CD4-positive, alpha-beta memory T cell (primary cell): ENCODE measurements at places on chromosomes 4 and X.
A peak's percentile ranks its signal among the peaks of the same experiment; 100 is the strongest.

GRCh38 chr4:137956256-137956655, 285.9 kb downstream of the SLC7A11 start:
- no peak for DNase-seq

GRCh38 chr4:84887824-84888223, 78.7 kb downstream of the WDFY3 start:
- no peak for DNase-seq

DNA sequence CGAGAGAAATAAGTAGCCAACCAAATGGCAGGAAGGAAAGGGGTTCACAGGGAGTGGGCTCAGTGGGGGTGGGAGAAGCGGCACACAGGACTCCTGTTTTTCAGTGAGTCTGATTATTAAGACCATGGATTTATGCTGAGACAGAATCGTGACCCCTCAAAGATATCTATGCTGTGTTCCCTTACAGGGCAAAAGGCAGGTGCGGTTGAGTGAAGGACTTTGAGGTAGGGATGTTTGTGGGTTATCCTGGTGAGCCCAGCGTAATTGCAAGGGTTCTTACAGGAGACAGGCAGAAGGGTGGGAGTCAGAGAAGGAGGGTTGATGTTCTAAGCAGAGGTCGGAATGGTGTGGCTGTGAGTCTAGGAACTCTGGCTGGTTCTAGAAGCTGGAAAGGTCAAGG, 73.0 kb downstream of the EVC start:
- DNase-seq = no peak

GRCh38 chrX:142804085-142804484, 221.6 kb upstream of the SPANXN4 start:
- no peak for DNase-seq

DNA sequence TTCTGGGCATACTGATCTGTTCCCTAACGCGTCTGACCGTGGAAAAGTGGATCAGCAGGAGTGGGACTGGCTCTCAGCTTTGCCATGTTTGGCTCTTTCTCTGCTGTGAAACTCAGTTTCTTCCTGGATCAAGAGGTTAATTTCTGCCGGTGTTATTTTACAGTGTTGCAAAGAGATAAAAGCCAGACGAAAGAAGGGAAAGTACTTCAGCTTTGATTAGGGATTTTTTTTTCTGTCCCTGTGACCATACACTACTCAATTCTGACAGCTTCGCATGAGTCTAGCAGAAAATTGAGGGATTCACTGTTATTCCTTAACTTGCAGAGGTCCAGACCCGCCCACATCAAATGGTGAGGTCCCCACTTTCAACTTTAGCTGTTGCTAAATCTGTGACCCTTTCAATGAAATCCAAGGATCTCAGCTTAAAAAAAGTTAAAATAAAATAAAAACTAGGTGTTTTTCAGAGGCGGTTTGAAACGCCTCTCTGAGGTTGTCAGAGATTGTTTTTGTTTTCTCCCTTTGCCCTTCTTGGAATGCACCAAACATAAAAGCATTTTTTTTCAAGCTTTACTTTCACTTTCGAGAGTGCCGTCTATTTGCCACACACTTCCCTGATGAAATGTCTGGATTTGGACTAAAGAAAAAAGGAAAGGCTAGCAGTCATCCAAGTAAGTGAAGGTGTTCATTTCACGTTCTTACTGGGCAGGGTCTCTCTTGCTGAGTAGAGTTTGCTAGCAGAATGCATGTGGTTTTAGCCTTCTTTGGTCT, at the start of gene TLR3:
TLR3 (plus strand) TSS at position 576 of the 768 bp plus-strand sequence. CDS start 7,464 bp downstream, outside the sequence.
- peak; percentile 24 for DNase-seq

GRCh38 chr4:46945062-46945461, 36.0 kb upstream of the COX7B2 start:
- no peak for DNase-seq

GRCh38 chr4:7904952-7905915, 34.4 kb downstream of the AFAP1 start:
- no peak for DNase-seq

DNA sequence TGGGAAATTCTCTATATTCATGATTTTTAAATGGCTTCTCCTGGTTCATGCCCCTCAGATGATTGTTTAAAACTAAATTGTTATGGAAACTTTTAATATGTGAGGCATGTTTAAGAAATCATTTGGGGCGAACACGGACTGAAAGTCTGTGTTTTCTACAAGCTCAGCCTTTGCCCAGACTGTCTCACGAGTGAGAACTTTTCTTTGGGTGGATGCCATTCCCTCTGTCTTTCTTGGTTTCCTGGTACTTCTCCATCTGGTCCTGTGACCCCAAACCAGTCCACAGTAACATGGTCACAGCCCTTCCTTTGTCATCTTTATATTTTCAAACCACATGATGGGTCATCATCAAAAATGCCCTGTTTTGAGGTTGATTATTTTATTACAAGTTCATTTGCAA, 186.6 kb upstream of the GNPDA2 start:
- DNase-seq = no peak

DNA sequence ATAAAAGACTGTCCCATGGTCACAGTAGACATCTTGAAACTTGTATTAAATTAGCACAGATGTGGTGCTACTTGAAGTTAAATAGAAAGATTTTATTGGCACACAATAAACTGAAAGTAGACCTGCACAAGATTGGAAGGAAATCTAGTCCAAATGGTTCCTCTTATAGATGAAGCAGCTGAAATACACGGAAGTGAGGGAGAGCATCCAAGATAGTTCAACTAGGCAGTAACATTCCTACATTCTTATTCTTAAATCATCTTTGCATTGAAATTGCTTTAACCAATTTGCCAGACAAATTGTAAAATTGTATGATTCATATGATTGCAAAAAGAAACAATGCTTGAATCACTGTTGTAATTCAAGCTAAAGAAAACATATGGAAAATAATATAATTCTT, 87.6 kb upstream of the VCX3B start:
- no peak for DNase-seq

- DNase-seq = no peak
Measured at GRCh38 chr4:107838861-107839565, 14.3 kb downstream of the SGMS2 start.

DNA sequence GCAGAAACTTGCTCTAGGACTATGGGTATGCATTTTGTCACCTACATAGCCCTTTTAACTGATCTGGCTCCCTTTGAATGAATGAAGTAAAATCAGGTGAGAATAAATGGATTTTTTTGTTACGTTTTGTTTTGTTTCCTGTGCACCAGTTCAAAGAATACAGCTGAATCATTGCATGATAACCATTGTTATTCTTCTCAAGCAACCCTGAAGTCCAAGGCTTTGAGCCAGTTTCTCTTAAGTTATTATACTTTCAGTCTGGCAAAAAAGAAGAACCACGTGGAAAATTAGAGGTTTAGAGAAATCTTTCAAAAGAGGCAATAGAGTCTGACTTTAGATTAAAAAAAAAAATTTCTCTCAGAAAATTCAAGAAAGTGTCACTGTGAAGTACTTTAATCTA, 398.6 kb upstream of the TECRL start:
- DNase-seq = no peak

DNA sequence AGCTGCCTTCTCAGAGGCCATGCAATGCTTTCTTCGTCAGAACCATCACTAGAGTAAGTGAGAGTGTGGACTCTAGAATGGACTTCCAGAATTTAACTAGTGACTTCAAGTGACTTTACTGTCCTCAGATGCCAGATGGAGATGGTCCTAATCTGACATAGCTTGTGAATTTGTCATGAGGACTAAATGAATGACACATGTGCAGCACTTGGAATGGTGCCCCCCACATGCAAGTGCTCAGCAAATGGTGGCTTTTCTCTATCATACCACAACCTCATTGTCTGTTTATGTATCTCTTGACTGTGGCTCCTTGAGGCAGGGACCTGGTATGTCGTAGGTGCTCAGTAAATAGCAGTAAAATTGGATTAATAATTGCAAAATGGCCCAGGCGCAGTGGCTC, 91.6 kb upstream of the STX18 start:
- no peak for DNase-seq

GRCh38 chr4:109419679-109420078, 13.9 kb upstream of the SEC24B start:
- DNase-seq = no peak

DNA sequence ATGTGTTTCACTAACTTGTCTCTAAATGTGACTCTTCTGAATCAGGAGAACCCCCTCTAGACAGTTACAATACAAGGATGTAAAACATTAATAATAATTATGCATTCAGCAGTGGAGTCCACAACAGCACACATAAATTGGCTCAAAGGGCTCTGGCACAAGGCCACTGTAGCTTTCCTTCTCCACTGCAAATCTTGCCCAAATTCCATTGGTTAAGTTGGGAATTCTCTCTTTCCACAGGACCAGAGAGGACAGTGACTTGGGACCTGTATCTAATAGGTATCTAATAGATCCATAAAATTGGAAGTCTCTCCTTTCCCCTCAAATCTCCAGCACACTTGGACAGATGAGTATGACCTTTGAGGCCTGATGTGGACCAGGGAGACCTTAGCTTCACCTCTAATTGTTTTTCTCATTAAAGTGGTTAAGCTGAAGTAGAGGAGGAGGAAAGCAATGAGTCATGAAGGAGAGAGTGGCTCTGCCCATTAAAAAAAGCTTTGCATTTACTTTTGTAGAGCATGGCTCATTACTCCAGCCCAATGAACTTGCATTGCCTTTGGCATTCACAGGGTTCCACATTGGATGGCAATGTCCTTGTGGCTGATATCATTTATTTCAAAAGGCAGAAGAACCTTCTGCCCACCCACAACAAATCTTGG, 72.3 kb upstream of the SH3RF1 start:
- no peak for DNase-seq

GRCh38 chr4:26916195-26916594, 55.6 kb downstream of the STIM2 start:
- no peak for DNase-seq

GRCh38 chr4:161256716-161257115, 907.1 kb downstream of the FSTL5 start:
- no peak for DNase-seq

DNA sequence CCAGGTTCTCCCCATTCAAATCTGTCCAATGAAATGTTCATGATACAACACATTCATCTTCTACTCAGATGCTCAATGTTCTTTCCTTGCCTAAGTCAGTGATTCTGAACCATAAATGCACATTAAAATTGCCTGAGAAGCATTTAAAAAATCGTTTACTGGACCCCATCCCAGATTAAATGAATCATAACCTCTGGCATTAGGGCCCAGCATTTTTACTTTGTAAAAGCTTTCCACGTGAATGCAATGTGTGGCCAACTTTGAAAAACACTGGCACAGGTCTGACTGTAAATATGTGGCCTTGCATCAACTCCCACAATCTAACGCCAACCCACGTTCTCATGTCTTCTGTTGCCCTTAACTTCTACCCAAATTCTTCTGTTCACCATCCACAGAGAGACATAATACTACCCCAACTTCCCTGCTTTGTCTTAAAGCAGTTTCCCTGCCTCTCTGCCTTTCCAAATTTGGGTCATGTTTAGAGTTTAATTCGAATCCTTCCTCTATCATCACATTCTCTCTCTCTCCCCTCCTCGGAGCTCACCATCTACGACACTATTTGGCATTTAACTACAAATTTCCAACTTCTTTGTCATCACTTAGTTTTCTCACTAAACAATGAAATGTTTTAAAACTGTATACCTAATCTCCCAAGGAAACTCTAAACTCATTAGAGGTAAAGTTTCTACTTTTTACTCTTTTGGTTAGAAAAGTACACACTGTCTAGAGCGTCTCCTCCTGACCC, 78.7 kb downstream of the PRKG2 start:
- no peak for DNase-seq

DNA sequence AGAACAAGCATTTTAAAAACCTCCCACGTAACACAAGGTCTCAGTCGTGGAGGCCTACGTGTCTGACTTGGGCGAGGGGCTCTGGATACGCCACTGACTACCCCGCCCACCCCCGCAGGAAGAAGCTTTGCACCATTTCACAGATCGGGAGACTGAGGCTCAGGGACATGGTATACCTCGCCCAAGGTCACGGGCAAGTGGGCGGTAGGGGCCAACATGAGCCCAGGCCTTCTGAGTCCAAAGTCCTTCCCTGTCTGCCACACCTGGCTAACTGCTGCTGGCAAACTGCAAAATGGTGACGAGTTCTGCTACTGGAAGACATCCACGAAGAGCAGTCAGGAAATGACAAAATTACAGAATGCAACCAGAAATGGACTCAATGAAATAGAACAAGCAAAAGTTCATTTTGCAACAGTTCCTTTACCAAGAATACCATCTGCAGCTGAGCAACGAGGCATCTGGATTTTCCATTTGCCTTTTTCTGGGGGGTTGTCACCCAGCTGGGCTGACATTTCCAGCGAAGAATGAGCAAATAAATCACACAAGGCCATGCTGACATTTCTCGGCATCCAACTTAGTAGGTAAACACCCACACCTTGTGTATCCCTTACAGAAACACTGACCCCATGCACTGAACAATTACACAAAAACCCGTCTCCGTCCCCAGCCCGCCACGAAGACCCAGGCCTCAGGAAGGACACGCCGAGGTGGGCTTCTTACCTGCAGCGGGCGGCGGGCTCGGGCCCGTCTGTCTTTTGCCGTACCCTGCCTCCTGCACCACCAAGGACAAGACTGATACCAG, 70.2 kb upstream of the AFAP1 start:
- no peak for DNase-seq

- no peak for DNase-seq
Measured at GRCh38 chrX:10847333-10847732, 226.9 kb upstream of the MID1 start.

GRCh38 chr4:23747281-23747735, 142.5 kb downstream of the PPARGC1A start:
- DNase-seq = no peak

DNA sequence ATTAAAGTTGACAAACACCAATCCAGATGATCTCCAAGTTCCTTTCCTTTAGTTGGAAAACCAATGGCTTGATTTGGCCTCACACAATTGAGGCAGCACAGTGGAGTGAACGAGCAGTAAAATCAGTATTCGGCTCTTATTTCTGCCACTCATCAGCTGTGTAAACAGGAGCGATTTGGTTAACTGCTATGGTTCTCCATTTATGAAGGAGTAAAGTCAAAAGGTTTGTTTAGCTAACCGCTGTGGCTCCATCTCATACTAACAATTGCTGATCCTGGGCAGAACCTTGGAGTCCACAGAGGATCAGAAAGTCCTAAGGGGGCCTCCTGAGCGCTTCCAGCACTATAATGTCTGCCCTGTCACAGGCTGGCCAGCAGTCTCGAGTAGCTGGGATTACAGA, 54.5 kb upstream of the EXOC1L start:
- no peak for DNase-seq

GRCh38 chr4:37464373-37465128, 220.0 kb downstream of the NWD2 start:
- DNase-seq = no peak

- no peak for DNase-seq
Measured at GRCh38 chr4:87018753-87019152, 83.9 kb downstream of the AFF1 start.

GRCh38 chr4:106816496-106816895, 219.6 kb downstream of the DKK2 start:
- no peak for DNase-seq

GRCh38 chr4:54712206-54712605, 54.4 kb downstream of the KIT start:
- no peak for DNase-seq
